ENCODE measurements at places on chromosomes 4 and X.

DNA sequence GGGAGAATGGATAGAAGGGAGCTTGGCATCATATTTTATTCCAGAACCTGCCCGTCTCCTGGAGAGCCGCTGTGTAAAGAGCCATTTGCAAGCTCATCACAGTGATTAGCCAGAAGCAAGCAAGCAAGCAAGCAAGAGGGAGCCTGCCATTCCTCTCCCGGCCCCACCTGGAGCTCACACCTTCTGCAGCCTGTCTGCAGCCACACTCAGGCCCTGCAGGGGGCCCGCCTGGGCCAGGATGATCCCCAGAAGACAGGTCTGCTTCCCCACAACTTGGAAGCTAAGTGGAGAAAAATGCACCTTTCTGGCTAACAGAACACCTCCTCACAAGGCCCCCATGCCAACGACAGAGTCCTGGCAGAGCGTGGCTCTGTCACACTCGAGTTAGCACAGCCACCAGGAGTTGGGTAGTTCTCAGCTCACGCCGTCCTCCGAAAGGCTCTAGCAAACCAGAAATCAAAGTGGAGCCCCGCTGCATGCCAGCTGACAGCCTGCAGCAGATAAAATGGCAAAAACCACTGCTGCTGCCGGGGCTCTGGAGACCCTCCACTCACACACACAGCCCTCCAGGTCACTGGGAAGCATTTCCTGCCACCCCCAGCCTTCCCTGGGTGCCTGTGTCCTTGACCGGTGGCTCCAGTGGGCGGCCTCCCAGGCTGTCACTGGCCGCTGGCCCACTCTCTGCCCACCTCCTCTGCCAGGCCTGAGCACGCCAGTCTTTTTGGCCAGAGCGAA lies 54.9 kb downstream of the DCTD start:
- DNase-seq, result no peak

GRCh38 chr4:171846232-171846631 lies 33.0 kb downstream of the GALNTL6 start:
- no peak for DNase-seq

DNA sequence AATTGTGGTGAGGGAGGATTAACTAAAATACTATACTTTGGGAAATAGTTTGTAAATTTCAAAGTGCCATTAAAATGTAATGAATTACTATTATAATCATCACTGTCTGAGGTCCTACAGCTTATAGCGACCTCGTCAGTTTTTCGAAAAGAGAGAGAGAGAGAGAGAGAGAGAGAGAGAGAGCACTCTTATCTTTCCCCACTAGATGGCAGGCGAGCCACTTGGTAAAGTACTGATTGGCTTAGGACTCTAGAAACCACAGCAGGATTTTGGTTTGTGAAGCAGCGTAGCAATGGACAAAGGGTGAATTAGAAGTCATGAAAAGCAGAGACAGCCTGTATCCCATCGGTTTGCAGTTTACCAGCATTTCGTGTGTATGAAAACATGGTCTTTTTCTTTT lies 52.5 kb downstream of the LINC00632 start:
- no peak for DNase-seq

GRCh38 chr4:138398322-138398721 lies 156.2 kb upstream of the SLC7A11 start:
- DNase-seq, result no peak

- DNase-seq, result peak; percentile 25
These were observed 18.8 kb downstream of the SPACA5 start for GRCh38 chrX:48025561-48025960.

DNA sequence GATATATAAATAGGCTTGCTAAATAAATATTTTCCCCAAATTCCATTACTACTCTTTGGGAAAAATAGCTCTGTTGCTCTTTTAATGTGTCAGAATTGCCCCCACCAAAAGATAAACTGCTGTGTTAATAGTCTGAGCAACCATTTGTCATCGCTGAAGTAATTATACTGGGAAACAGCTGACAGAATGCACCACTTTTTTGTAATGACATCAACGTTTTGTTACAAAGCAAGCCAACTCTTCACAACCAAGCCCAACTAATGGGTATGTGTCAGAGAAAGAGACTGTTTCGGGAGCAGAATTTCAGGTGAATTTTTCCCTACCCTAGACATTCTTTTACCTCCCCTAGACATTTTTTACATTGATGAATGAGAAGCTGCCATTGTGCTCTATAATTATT lies 405.0 kb upstream of the MAGEB18 start:
- no peak for DNase-seq

DNA sequence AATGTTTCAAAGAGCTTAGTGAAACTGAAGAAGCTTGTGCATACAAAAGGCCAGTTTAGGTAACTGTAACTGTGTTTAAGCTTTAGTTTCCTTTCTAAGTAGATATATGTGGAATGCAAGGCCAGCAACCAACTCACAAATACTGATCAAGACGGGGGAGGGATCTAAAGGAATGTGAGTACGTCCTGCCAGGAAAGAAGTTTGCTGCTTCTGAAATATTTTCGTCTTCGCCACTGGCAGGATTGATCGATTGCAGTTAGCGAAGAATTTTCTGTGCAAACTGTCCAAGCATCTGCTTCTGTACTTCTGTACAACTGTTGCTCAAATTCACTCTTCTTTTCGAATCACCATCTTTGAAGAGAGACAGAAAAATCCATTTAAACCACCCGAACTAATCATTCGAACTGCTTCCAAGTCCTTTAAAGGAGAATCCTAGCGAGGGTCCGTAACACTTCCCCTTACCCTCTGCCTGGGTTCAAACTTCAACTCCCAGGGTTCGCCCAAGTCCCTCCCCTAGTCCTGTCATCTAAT lies 373 bp upstream of the INTS6L start:
- no peak for DNase-seq

- DNase-seq, result no peak
These were observed 12.6 kb downstream of the SYN1 start for GRCh38 chrX:47607091-47607490.

- DNase-seq, result no peak
These were observed 14.4 kb downstream of the IL21 start for GRCh38 chr4:122606364-122607043.
